Fibroblast of skin of left biceps (primary cell): ENCODE measurements at places on chromosomes 6 and 20.

DNA sequence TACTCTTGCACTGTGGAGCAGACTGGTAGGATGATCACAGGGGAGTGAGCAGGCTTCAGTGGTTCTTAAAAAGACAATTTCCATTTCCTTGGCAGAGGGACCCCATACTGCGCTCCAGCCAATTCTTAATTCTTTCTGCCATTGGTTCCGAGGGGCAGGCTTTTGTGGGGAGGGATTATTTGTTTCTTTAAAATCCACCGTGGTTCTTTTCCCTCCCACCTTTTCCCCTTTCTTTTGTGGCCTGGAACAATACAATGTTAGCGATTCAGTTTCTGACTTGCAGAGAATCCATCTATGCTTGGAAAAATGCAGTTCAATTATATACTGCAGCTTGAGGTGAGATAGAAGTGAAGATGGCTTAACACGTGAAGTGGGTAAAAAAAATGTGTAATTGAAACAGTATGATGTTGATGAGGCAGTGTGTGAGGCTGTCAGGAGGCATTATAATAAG is 379.0 kb upstream of the FLRT3 start:
- no peak for DNase-seq

DNA sequence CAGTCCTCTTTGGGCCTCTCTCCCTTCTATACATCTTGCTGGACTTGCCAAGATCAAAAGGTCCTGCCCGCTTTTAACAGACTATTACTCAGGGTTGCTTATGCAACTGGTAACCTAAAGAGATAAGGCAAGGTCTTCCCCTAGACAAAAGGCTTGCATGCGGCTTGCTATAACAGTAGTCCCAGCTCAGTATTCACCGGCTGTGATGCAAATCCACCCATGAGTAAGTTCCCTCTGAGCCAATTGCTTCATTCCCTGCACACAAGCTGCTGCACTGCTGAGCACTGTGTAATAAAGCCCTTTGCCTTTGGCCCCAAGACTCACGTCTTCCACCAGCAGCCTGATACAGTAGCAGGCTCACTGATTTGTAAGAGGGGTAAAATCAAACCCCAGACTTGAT is 363.8 kb downstream of the PRKN start:
- no peak for DNase-seq

- no peak for DNase-seq
Observed at GRCh38 chr20:1062334-1063010, 55.9 kb upstream of the PSMF1 start.

DNA sequence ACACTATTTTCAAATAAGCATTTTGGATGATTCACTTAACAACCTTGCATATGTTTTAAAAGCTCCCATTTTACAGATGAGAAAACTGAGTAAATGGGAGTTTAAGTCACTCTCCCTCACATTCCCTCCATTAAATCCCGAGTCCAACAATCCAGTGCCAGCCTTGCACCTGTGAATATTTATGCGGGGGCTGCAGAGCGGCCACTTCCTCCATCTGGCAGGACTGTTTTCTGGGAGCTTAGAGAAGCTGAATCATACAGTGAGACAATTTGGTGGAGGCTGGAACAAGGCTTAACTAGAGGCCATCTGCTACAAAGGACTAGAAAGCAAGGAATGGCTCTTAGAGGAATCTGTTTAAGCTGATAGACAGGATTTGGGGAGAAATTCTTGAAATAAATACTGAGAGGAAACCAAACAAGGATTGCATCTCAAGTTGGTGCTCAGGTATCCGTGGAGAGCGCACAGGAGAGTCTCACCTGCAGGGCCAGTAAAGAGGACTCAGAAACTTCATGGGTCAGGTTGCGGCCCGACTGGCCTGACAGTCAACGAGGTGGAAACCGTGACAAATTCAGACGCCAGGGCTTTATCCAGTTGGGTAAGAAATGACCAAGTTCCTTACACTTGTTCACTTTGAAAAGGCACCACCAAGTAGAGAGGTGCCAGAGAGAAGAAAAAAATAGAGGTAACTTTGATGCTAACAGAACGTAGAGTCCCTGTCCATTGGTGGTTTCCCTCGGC is 478.5 kb downstream of the QKI start:
- no peak for DNase-seq

GRCh38 chr20:63752411-63753101 is 13.0 kb downstream of the SLC2A4RG start:
- no peak for DNase-seq

GRCh38 chr6:124872361-124873065 is 89.7 kb upstream of the RNF217 start:
- no peak for DNase-seq

- DNase-seq = no peak
Observed at GRCh38 chr6:36724514-36725390, 27.1 kb downstream of the RAB44 start.

- DNase-seq = no peak
Observed at GRCh38 chr6:168538892-168539811, 98.2 kb downstream of the SMOC2 start.

DNA sequence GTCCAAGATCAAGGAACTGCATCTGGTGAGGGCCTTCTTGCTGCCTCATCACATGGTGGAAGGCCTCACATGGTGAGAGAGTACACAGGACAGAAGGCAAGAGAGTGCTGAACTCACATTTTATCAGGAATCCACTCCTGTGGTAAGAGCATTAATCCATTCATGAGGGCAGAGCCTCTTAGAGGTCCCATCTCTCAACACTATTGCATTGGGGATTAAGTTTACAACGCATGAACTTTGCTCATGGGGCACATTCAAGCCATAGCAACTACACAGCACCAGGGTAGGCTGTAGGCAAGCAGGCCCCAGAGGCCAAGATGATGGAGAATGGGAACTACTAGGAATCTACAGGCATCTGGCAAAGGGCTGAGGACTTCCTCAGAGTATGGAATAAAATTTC is 10.0 kb upstream of the TGIF2 start:
- DNase-seq = no peak

DNA sequence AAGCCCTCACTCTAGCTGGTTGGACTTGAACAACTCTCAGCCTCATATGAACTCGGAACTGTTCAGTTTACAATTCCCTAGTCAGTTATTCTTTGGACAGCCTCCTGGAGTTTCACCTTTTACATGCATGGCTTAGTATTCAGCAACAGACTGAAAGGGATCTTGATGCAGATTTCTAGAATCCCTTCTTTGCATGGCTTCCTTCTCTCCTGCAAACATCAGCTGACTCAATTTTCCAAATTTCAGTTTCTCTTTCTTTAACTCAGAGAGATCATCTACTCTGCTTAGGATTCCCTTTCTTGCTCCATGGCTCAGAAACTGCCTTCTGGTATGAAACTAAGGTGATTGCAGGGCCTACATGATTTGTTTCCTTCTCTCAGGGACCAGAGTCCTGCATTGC is 99.6 kb downstream of the CEP57L1 start:
- no peak for DNase-seq

GRCh38 chr6:150243620-150244314 is 100.9 kb downstream of the PPP1R14C start:
- peak; percentile 69 for DNase-seq

DNA sequence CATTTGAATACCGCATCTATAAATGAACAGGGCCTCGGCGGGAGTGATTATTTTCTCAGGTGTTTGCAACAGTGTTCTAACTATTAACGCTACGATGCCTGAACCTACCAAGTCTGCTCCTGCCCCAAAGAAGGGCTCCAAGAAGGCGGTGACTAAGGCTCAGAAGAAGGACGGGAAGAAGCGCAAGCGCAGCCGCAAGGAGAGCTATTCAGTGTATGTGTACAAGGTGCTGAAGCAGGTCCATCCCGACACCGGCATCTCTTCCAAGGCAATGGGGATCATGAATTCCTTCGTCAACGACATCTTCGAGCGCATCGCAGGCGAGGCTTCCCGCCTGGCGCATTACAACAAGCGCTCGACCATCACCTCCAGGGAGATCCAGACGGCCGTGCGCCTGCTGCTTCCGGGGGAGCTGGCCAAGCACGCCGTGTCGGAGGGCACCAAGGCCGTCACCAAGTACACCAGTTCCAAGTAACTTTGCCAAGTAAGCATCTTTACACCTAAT is 70.9 kb downstream of the HFE start:
- DNase-seq = no peak

DNA sequence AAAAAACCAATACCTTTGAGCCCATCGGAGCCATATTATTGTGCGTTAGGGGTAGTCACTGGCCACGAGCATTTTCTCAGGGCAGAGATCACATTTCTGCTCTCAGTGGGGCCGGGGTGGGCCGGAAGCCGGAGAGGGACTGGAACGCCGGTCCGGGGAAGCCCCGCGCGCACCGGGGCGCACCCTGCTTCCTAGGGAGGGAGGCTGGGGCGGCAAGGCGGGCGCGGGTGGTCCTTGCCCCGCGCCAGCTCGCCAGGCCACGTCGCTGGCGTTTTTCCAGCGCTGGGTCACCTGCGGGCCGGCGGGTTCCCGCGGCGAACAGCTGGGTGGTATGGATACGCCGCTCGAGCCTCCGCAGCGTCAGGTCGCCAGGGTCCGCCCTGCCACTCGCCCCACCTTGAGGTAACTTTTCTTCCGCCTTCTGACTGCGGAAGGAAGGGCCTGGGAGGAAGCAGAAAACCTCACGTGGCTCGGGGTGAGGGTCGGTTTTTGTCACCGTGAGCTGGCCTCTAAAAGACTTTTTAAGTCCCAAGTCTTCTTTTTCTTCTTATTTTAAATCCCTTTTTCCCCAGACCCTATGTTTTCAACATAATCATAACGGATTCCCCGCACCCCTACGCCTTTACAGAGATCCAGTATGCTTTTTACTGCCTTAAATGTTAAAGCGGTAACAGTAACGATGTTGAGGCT is 2.7 kb upstream of the EEF1A1 start:
- no peak for DNase-seq

DNA sequence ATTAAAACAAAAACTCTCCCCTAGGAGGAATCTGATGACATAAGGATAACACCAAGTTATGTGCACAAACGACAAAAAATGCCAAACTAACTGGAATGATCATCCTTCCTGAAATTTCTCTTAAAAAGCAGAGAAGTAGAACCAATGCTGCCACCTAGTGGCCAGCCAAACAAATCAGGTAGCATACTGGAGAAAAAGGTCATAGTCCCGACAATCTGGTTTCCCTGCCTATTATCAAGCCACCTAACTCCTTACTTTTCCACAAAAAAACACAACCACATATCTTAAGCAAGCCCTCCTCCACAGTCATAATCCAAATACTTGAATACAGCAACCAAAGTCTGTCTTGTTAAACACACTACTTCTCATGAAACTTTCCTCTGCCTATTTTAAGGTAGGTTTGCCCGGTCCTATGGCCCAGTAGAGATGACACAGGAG is 5.3 kb downstream of the OARD1 start:
- peak; percentile 38 for DNase-seq

DNA sequence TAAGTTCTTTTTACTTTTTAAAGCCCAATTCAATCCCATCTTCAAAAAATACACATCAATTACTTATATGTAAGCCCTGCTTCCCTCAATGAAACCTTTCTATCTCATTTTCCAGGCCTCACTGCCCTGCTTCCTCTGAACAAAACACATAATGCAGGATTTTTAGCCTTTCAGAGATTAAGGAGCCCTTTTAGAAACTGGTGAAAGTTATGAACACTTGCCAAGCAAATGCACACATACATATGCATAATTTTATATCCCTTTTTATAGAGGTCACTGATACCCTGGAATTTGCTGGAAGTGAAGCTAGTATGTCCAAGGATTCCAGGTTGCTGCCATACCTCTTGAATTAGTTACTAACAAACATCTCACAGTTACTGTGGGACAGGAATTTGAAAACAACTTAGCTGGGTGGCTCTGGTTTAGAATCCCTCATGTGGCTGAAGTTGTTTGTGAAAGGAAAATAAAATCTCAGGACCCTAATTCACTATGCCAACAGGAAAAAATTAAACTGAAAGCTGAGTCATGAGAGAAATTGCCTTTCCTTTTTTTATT is 75.8 kb downstream of the UBE3D start:
- DNase-seq = no peak

DNA sequence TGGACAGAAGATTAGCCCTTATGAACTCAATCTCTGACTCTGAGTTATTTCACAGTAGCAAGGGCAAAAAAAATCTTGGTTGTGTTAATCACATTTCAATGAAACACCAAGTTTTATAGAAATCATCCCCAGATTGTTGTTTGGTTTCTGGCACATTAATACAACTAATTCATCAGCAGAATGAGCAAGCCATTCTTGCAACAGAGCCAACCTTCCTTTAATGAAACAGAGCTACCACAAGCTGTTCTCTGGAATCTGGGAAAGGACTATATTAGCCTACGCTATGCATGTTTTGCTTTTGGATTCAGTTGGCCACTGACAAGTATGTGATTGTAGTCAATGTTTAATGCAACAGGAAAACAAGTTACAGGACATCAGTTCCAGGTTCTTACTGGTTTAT is 13.8 kb upstream of the POPDC3 start:
- peak; percentile 87 for DNase-seq

DNA sequence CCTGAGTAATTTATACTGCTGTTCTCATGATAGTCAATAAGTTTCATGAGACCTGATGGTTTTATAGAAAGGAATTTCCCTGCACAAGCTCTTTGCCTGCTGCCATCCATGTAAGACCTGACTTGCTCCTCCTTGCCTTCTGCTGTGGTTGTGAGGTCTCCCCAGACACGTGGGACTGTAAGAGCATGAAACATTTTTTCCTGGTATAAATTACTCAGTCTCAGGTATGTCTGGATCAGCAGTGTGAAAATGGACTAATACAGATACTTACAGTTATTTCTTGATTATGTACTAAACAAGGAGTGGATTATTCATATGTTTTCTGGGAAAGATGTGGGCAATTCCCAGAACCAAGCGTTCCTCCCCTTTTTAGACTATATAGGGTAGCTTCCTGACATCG is 1.9 kb upstream of the TRIM38 start:
- no peak for DNase-seq

DNA sequence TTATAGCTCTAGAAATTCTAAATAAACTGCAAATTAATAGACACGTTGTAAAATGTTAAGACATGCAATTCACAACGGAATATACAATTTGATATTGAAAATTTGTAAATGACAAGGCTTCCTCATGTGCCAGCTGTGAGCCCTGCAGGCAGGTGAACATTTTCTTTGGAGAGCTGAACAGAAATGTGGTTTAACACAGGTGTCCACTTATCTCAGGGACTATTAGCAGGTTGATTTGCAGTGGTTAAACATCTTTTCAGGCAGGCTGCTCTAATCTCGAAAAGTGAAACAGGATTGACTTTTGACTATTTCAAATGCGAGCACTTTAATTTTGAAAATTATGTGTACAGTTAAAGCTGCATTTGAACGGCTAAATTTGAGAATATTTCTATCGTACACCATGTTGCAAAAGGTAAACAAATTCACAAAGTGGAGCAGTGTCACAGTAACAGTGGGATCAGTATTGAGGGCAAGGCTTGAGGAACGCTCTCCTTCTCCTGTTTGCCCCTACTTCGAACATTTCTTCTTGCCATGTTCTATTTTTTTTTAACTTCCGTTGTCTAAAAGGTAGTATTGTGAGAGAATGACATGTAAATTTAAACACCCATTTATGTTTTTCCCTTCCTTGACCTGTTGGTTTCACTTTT is 210.8 kb downstream of the CDKAL1 start:
- DNase-seq = no peak

DNA sequence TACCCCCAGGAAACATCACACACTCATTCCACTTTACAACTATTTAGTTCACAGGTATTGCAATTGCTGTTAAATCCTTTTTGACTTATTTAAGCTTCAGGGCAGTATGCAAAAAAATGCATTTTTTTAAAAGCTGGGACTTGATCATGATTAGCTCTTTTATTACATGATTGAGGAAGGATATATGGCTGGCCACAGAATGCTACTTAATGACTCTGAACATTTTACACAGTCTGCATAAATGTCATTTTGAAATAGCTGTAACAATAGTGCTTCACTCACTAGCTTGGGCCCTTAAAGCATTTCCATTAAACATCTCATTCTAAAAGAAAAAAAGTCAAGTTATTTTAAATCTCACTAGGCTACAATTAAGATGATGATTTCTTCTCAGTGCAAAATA is 429.7 kb downstream of the FRK start:
- DNase-seq = no peak
